ENCODE measurements at places on chromosomes 7 and 10.

DNA sequence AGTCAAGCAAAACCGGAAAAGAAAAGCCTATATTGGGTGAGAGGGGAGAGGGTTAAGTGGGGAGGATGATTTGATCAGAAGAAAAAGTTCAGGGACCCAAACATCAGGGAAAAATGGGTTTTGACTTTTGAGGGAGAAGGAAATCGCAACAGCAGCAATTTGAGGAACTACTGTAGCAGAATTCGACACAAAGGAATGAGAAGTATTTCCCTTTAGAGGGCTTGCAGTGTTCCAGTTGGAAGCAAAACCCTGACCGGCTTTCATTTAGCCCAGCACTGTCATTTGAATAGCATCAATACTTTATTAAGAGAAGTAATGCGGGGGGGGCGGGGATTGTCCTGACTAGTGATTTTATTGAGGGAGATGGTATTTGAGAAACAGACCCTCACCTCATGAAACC, 37.2 kb upstream of the GATA3 start:
- no peak for DNase-seq

GRCh38 chr10:11894381-11895107, 71.4 kb downstream of the PROSER2 start:
- DNase-seq = no peak

GRCh38 chr7:39892361-39892760, 57.7 kb upstream of the CDK13 start:
- DNase-seq = no peak

GRCh38 chr10:106504536-106504935, 660.0 kb downstream of the SORCS1 start:
- no peak for DNase-seq

GRCh38 chr10:86262688-86263181, 103.9 kb downstream of the GRID1 start:
- DNase-seq = no peak

- DNase-seq = no peak
These were observed 319.4 kb downstream of the WDR37 start for GRCh38 chr10:1375346-1376170.

DNA sequence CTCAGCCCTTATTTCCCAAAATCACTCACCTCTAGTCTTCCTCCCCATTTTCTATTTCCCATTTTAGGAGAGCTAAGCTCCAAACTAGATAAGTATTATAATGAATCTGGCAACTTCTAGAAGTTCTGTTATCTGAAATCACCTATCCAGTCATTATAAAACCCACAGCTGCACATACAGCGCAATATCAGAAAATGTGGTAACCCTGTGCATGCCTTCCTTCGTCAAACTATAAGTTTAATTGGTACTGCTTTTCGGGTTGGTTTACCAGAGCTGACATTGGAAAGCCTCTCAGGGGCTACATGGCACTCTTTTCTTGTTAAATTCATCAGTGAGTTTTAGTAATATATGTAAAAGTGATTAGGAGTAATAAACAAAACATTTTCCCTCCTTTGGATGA, 1.6 kb downstream of the LAMB4 start:
- DNase-seq = no peak

DNA sequence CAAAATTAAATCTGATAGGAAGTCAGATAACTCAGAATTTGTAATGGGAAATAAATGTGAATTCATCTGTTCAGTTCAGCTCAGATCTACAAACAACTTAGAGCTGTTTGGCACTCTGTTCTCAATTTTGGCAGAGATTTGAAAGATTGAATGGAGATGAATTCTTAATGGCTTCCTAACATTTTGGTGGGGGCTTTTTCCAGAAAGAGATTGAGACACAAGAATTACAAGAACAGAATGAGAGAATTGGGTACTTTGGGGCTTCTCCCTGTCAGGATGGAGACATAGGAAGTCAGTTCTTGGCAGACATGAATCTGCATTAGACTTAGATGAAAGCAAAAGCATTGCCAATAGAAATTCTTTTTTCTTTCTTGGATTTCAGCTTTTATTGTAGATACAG, 39.0 kb upstream of the PTPRZ1 start:
- no peak for DNase-seq

DNA sequence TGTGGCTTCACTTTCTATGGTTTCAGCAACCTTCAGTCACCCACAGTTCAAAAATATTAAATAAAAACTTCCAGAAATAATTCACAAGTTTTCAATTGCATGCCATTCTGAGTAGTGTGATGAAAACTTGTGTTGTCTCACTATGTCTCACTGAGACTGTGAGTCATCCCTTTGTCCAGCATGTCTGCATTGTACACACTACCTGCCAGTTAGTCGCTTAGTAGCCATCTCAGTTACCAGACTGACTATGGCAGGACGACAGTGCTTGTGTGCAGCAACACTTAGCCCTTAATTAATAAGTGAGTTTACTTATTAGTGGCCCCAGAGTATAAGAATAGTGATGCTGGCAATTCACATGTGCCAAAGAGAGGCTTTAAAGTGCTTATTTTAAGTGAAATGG, 22.5 kb downstream of the CCDC186 start:
- DNase-seq = no peak

DNA sequence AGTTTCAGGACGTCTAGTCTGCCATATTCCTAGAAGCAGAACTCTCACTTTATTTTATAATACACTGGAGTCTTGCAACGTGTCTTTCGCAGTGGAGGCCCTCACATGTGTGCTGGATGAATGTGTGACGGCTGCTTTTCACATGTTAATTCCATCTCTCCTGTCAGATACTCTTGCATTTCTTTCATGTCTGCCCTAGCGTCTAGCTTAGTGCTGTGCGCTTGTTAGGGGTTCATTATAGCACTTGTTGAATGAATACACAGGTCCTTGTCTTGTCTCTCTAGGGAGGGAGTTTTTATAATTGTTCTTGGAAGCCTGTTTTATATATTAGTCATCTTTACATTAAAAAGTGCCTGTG, 94.4 kb downstream of the MAP3K8 start:
- DNase-seq = no peak

DNA sequence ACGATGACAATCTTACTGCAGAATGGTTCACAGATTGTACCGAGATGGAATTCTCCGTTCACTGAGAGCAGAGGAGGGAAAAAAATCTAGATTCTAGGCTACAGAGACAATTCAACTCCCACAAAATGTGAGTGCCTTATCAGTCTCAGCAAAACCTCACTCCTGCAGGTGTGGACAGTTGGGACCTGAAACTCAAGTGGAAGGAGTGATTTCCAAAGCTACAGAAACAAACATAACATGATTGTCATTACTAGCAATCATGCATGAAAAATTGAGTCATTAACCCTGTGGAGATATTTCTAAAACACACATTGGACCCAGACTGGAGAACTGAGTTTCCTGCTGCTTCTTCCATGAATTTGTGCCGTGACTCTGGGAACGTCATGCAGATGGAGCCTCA, 70.3 kb downstream of the CALML3 start:
- DNase-seq = no peak

DNA sequence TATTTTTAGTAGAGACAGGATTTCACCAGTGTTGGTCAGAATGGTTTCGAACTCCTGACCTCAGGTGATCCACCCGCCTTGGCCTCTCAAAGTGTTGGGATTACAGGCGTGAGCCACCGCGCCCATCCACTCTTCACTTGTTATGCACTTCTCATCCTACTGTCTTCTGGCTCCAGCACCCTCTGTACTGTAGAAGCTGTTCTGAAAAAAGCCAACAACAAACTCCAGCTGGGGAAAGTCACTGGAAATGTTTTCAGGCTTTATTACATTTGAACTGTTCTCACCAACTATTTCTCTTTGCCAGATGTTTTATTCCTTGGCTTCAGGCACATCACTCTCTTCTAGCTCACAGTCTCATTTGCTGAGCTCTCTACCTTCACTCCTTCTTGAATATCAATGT, 122.5 kb upstream of the EGR2 start:
- DNase-seq = no peak

DNA sequence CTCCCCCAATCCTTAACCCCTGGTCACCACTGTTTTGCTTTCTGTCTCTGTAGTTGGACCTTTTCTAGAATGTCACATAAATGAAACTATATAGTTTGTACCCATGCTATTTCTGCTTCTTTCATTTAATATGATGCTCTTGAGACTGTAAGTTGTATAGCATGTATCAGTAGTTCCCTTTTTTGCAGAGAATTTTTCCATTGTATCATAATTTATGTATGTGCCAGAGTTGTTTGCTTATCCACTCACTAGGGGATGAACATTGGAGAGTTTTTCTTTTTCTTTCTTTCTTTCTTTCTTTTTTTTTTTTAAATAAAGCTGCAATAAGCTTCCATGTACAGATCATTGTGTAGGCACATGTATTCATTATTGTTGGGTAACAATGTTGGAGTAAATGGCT, 544.8 kb downstream of the CNTNAP2 start:
- no peak for DNase-seq

DNA sequence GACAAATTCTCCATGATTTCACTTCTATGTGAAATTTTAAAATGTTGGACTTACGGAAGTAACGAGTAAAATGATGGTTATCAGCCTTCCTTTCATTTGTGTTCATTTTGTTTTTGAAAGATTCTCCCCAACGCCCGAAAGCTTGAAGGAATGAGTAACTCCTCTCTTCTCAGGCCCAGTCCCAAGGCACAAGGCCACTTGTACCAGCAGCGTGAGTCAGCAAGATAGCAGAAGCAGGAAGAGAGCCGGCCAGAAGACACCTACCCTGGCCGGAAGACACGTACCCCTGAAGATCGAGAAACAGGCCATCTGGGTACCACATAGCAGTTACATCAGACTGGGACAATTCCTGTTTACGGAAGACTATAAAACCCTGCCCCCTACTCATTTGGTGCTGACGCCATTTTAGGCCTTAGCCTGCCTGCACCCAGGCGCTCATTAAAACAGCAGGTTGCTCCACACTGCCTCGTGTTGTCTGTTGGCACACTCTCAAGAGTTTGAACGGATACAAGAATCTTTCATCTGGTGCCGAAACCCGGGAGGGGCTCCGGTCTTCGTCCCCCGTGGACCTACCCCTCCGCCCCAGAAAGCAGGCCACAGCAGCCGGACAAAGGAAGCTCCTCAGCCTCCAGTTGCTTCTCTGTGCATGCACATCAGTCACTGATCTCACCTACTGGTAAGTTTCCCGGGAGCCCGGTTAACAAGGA, 60.4 kb downstream of the LRRC17 start:
- DNase-seq = no peak

DNA sequence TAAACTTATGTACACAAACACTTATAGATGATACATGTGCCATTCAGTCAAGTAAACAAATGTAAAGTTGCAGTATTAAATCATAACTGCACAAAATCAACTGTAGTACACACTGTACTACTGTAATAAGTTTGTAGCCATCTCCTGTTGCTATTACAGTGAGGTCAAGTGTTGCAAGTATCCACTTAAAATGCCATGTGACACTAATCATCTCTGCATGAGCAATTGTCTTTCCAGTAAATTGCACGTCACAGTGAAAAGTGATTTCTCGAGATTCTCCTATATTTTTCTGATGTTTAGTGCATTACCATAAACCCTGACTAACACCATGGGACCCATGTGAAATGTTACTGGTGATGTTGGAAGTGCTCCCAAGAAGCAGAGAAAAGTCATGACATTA, 293.3 kb upstream of the SP4 start:
- no peak for DNase-seq

GRCh38 chr10:104246976-104247375, 7.7 kb upstream of the GSTO1 start:
- DNase-seq = no peak

DNA sequence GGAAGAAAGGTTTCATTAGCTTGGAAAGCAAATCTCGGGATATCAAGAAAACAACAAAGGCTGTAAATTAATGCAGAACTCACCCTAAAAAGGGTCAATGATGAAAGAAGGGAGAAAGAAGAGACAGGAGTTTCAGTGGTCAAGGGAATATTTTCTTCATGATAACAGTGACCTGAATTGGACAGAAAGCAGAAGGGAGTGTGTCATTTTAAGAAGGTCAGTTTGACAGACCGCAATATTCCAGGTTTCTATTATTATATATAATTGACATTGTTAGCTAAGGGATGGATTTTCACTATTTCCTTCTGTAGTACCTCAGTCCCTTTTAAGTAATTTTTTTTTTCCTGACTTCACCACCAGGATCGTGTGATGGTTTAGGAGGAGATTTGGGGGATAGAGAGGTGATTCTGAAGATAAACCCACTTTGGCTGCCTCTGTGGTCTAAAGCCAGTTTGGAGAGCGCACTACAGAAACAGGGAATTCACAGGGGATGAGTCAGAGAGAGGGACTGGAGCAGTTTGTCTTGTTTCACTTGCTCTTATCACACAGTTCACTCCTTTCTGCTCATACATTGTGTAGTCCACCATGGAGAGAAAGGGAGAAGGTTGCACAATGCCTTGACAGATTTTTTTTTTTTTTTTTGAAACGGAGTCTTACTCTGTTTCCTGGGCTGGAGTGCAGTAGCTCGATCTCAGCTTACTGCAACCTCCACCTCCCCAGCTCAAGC, 417.9 kb downstream of the AUTS2 start:
- no peak for DNase-seq

Measured in stimulated activated CD4-positive, alpha-beta T cell treated with anti-CD3 and anti-CD28 coated beads, Interleukin-4, amount 100 ng/mL, for 4 hours (primary cell).